Fibroblast of skin of left quadriceps (primary cell): ENCODE measurements at places on chromosomes 12 and 14.

DNA sequence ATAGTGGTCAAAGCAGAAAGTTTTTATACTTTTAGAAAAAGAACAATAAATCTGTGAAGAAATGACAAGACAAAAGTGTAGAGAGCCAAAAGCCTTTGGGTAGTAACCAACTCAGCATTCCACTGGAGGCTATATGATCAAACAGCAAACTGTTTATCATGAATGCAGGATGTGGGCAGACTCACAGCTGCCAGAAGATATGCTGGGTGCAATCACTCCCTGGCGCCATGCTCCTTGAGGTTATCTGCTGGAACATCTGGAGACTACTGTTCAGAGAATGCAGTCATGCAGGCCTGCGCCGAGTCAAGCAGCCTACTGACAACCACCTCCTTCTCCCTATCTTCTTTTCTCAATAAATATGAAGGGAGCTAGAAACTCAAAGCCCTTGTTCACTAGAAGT is 49.0 kb upstream of the SLC8A3 start:
- DNase-seq: no peak

GRCh38 chr12:26736563-26737486 is 96.2 kb downstream of the ITPR2 start:
- no peak for DNase-seq

GRCh38 chr12:32549675-32550079 is 129.4 kb upstream of the DNM1L start:
- DNase-seq: no peak

GRCh38 chr14:36988989-36989388 is 183.4 kb downstream of the SLC25A21 start:
- DNase-seq: no peak

DNA sequence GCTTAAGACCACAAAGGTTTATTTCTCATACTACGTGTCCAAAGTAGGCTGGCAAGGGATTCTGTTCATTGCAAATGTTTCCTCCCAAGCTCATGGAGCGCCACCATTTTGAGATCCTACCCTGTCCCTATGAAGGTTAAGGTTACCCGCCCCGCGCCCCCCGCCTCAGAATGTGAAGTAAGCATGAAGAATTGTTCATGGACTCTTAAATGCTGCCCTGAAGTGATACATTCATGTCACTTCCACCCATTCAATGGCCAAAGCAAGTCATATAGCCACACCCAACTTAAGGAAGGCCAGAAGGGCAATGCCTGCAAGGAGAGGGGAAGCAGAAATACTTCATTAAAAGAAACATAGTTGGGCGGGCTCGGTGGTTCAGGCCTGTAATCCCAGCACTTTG is 4.2 kb downstream of the TMEM253 start:
- no peak for DNase-seq
